Stimulated activated CD4-positive, alpha-beta T cell treated with anti-CD3 and anti-CD28 coated beads, Interleukin-4, amount 100 ng/mL, for 1 hour (primary cell): ENCODE measurements at places on chromosomes 5 and 9.

- DNase-seq, result no peak
These were observed 2.6 kb upstream of the AFAP1L1 start for GRCh38 chr5:149268928-149269557.

GRCh38 chr5:8908055-8908683 lies 637.7 kb downstream of the SEMA5A start:
- DNase-seq, result no peak

DNA sequence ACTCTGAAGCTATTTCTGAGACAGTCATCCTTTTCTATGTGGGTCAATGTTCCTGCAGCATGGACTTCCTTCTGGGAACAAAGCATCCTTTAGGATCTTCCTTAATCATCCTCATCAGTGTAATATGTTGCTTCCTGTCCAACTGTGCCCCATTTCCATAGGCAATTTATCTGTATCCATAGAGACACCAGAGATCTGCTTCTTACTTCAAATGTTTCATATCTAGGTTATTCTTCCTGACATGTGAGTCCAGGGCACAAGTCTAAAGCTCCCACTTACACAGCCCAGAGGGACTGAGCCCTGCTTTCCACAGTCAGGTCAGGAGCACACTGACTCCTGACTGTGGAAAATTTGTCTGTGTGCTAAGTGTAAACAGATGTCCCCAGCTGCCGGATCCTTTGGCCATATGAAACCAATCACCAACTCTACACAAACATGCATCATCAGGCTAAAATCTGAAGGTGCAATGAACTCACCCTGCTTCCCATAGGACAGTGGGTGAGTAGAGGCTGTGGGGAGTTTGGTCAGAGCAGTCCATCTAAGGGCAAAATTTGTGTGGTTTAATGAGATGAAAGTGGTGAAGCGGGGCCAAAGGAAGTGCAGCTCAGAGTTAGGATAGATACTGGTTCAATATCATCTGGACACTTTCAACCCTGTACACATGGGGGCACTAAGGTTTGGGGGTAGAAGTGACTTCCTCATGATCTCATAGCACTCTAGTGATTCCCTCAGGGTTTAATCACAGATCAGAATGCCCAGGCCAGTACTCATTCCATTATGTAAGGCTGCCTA lies 85.2 kb upstream of the TNC start:
- DNase-seq, result no peak

GRCh38 chr9:97526895-97527575 lies 25.6 kb downstream of the TMOD1 start:
- DNase-seq, result no peak

DNA sequence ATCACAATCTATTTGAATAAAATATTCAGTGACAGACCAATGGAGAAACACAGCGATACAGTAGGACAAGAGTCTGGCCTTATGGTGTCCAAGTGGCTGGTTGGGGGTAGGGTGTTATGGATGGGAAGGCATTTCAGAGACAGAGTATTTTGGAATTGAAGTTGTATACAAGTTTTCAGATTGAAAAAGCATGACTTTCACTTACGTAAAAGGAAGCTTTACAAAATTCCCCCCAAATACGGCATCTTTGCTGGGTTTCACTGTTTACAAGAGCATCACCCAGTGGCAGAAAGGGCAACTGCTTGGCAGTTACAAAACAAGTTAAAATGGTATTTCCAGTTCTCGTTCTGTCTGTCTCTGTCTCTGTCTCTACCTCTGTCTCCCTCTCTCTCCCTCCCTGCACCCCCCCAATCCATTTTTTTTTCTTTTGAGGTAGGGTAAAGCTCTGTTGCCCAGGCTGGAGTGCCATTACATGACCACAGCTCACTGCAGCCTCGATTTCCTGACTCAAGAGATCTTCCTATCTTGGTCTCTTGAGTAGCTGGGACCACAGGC lies 86.2 kb downstream of the PTPN3 start:
- DNase-seq, result no peak

DNA sequence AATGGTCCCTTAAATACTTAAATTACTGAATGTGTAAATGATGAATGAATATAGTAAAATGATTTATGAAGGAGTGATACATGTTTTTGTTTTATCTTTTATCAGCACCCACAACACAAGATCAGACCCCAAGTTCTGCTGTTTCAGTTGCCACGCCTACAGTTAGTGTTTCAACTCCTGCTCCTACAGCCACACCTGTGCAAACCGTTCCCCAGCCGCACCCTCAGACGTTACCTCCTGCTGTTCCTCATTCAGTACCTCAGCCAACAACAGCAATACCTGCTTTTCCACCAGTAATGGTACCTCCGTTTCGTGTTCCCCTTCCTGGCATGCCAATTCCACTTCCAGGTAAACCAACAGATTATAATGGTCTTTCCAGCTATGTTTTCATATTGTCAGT lies 16.3 kb downstream of the TCERG1 start:
- no peak for DNase-seq

- DNase-seq, result no peak
These were observed 200.9 kb downstream of the AUH start for GRCh38 chr9:91160599-91161464.

GRCh38 chr5:45110399-45110798 lies 301.7 kb downstream of the MRPS30 start:
- DNase-seq, result no peak
